ENCODE measurements at places on chromosomes 11 and 22.

GRCh38 chr22:48849963-48850657, 977.6 kb downstream of the BRD1 start:
- no peak for DNase-seq

DNA sequence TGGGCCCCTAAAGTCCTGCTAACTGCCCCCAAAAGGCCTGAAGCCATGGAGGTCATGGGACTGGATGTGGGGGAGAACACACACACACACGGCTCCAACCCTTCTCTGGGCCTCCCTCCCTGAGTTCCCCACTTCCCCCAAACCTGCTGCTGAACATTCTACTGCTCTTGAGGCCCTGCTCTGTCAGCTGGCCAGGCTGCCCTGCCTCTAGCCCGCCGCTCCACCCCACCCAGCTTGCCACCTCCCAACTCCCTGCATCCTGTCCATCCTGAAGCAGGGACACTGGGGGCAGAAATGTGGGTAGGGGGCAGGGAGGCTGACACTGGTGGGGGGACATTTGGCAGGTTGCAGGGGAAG, 1.0 kb downstream of the KCNJ4 start:
- no peak for DNase-seq

DNA sequence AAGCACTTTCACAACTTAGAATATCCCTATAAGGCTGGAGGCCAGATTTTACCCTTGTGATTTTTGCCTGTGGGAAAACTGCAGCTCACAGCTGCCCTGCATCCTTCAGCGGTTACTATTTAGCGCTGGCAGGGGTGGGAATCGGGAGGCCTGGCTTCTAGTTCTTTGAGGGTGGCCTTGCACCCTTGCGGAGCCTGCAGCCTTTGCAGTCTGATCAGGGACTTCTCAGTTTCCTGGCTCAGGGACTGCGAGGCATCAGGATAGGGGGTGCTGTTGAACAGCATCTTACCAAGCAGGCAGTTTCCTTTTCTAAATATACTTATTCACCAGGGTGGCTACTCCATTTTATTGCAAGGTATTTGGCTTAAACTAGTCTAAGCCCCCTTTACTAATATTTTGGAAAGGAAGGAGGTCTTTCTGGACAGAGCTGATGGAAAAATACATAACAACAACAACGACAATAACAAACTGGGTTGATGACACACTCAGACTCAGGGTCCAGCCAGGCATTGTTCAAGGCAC, 2.9 kb upstream of the APOA1 start:
- peak; percentile 31 for DNase-seq

DNA sequence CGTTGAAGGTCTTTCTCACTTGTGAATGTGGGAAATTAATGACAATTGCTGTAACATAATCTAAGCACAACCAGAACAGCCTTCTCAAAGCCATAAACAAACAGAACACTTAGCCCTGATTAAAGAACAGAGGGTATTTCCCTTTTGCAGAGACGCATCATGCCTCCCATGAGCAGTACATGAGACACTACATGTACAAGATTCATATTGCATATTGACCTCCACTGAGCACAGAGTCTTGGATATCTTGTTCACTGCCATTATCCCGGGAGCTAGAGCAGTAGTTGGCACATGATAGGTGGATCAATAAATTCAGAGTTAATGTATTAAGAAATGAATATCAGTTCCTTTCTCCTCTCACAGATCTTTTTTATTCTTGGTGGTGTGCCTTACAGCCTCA, 1194.3 kb upstream of the TENM4 start:
- no peak for DNase-seq

- DNase-seq: peak; percentile 76
Measured at GRCh38 chr22:27476729-27477128, 324.8 kb downstream of the MN1 start.

- peak; percentile 28 for DNase-seq
Measured at GRCh38 chr22:32378707-32379272, 21.1 kb downstream of the RFPL3 start.

DNA sequence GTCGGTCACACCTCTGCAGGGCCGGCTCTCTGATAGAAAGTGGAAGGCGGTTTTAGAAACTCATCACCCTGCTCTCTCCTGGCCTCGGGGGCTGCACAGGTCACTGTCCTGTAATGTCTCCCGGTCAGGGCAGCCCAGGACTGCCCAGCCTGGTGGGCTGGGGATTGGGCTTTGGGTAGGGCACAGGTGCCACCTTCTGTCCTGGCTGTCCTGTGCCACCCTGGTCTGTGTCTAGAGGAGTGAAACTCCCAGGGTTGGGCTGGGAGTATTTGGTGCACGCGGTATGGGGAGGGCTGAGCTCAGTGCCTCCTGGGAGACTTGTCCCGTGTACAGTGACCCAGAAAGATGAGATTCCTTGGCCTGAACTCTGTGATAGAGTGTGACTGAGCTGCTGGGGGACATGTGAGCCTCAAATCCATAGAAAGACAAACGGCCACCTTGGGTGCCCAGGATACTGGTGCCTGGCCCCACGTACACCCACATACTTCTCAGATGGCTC, 17.8 kb downstream of the SART1 start:
- no peak for DNase-seq

DNA sequence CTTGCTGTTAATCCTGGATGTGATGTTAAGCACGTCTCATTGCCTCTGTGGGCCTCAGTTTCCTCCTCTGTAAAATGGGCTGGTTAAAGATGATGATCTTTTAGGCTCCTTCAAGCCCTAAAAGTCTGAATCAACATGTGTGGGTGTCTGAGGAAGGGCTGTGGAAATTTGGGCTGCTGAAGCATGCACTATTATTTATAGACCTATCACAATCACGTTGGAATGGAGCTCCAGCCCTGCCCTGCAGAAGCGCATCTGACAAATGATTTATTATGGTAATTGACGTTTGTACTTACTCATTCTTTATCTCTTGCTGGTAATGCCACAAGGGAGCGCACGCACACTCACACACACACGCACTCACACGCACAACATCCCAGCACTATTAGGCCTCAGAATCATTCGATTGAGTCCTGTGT, 20.4 kb downstream of the P2RX3 start:
- no peak for DNase-seq

- no peak for DNase-seq
Measured at GRCh38 chr11:86120807-86121206, 51.9 kb upstream of the PICALM start.

DNA sequence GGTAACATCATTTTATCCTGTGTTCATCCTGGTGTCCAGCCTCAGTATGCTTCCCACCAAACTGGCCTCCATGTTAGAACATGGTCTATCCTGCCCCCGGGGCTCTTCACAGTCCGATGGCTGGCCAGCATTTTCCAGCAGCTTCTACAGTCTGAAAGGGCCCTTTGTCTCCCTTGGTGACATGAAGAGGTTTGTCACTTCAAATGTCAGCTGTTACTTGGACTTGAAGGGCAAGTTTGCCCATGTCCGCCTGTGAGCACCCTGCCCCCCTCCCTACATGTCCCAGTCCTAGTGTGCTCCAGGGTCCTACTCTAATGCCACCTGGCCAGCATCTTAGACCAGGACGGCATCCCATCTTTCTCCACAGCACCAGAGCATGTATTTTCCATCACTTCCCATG, 24.7 kb downstream of the PATZ1 start:
- no peak for DNase-seq

DNA sequence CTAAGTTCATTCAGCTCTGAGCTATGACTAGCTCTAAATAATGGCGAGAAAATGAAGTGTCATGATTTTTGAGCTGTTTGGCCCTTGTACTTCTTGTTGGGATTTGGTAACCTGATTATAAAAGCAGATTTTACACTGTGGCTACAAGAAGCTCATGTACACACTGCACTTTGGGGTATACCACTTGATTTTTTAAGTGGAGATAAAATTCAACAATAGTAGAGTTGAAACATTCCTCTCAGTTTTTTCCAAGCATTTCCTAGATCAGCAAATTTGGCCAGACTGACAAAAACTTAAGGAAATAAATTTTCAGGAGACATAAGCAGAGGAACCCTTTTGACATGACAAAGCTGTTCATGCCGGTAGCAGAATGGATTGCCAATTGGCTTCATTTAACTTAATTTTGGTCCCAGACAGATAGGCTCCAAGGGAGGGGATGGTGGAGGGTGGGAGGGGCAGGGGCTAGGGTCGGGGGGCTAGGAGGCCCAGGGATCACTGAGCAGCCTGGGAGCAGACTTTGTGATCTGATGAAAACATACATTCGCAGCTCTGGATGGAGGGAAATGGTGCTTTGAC, 575.9 kb downstream of the METTL15 start:
- DNase-seq: no peak

DNA sequence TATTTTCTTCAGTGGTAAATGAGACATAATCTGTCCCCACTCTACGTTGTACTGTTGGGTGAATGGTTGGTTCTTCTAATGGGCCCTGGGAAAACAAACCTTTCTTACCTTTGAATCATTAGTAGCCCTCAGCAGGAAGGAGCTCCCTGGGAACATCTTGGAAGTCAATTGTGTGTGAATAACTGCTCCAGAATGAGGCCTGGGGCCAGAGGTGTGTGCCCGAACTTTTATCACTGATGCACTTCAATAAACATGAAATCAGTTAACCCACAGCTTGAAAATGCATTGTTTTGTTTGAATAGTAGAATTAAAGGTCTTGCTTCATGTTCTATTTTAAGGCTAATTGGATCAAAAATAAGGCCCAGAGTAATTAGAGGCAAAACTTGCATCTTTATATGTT, 67.1 kb downstream of the NAV2 start:
- DNase-seq: no peak

- DNase-seq: no peak
Measured at GRCh38 chr11:124754309-124754708, 2.3 kb upstream of the VSIG2 start.

DNA sequence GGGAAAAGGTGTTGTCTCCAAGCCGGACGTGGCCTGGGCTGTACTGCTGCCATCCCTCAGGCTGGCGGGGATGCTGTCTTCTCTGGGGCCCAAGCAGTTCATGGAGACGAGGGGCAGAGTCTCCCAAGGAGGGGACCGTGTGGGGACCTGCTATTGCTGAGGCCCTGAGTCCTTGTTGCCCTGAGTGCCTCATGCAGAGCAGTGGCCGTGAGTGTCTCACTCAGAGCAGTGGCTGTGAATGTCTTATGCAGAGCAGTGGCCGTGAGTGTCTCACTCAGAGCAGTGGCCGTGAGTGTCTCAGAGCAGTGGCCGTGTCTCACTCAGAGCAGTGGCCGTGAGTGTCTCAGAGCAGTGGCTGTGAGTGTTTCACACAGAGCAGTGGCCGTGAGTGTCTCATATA, 54.7 kb downstream of the GRAMD4 start:
- no peak for DNase-seq

- DNase-seq: no peak
Measured at GRCh38 chr22:25849522-25849921, 107.5 kb downstream of the MYO18B start.

DNA sequence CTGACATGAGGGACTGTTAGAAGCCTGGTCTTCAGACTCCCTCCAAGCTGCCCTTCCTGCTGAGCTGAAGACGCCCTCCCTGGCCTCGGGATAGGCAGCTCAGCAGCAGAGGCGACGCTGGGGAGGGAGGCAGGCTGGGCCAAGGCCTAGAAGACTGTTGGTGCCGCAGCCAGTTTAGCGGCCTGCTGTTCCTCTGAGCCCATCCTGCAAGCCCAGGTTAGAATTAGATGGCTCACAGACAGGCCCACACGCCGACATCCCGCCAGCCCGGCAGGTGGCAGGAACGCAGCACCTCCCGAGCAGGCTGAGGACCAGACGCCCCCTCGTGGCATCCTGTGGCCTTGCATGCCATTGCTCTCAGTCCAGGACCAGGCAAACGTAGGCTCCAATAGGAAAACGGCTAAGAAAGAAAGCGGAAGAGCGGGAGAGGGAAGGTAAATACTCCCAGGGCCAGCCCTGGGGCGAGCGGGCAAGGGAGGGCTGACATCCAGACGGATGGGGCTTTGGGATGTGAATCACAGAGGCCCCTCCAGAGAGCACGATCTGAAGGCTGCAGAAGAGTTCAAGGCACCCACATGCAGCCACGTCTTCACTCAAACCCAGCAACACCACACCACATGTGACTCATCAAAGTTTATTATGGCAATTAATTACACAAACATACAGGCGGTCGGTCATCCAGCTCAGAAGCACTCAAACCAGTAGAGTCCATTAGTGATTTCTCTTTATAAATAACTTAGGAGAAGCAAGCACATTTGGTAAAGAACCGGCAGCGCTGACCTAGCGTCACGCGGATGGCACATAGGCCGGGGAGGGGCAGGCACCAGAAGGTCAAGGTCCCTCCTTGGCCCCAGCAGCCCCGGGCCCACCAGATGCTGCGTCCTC, 27.6 kb downstream of the CD5 start:
- DNase-seq: peak; percentile 87

GRCh38 chr11:120169981-120170698, 32.2 kb upstream of the TRIM29 start:
- no peak for DNase-seq
